ENCODE measurements at places on chromosomes 3 and 15. TPM values are rescaled to one million over a fixed set of nuclear protein-coding genes. Genes with fewer than 3 reads are reported as not detected.

Gene SLC6A1
- total RNA-seq = not detected

Gene DBR1
- 19.3 TPM for total RNA-seq

Gene STRIT1
- not detected for total RNA-seq

Gene PLSCR2
- 0.31 TPM for total RNA-seq

Gene APH1B
- total RNA-seq = 16.0 TPM

Gene TEX55
- total RNA-seq = not detected

Gene RPP25
- 11.2 TPM for total RNA-seq

Gene NEIL1
- 16.7 TPM for total RNA-seq

Gene EXD1
- not detected for total RNA-seq

Gene CSPG4
- total RNA-seq = 4.7 TPM
